ENCODE measurements at places on chromosomes 3 and 15.

GRCh38 chr15:52784799-52785671, 5.1 kb downstream of the ONECUT1 start:
- DNase-seq: no peak

GRCh38 chr3:98874602-98875249, 26.8 kb downstream of the DCBLD2 start:
- no peak for DNase-seq

GRCh38 chr3:185948292-185948691, 10.5 kb upstream of the TRA2B start:
- DNase-seq: no peak

DNA sequence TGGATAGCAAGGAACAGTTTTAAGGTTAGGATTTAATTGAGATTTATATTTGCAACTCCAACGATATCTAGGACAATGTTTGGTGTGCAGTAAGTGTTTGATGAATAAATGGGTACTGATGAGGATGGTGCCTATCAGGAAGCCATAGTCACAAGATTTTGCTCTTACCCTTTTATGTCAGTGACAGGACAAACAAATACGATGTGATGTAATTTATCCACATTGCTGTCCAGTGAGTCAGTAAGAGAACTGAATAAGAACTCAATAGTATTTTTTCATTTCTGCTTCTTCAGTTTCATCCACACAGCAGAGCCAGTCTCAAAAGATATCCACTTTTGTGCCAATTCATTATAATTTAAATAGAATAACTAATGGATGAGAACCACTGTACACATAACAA, 18.5 kb downstream of the C3orf85 start:
- DNase-seq: no peak

GRCh38 chr3:77189684-77190083, 149.8 kb downstream of the ROBO2 start:
- DNase-seq: no peak

GRCh38 chr3:9398700-9399336, 1.4 kb downstream of the SETD5 start:
- no peak for DNase-seq

DNA sequence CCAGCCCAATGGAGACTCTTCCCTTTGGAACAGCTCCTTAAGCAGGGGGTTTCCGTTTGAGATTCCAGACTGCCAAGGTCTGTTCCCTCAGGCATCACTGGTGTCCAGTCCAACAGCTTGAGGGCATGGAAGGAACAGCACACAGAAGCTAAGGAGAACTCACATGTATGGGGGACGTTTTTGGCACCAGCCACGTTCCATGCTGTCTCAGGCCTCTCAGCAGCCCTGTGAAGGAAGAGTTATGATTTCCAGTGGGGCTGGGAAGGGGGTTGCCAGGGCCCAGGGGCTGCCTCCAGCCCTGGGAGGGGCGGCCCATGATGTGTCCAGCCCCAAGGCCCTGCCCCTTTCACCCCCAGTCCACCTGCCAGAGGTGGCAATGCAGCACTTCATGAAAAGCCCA, 7.5 kb upstream of the RHO start:
- DNase-seq: no peak

- no peak for DNase-seq
Observed at GRCh38 chr15:49978121-49978520, 140.9 kb downstream of the ATP8B4 start.

GRCh38 chr3:14823393-14823792, 4.6 kb downstream of the FGD5 start:
- DNase-seq: no peak

GRCh38 chr3:173622166-173622565, 224.6 kb downstream of the NLGN1 start:
- DNase-seq: no peak

- DNase-seq: no peak
Observed at GRCh38 chr3:14990780-14991148, 43.4 kb downstream of the NR2C2 start.

- no peak for DNase-seq
Observed at GRCh38 chr3:115520651-115521245, 102.6 kb upstream of the GAP43 start.

GRCh38 chr3:151146731-151147091, 56.3 kb downstream of the GPR171 start:
- DNase-seq: no peak

- DNase-seq: no peak
Observed at GRCh38 chr15:49990835-49991545, 128.0 kb downstream of the ATP8B4 start.

- DNase-seq: no peak
Observed at GRCh38 chr3:125382298-125382697, 7.2 kb upstream of the ZNF148 start.

- DNase-seq: no peak
Observed at GRCh38 chr3:159252772-159253384, 451.0 kb downstream of the MFSD1 start.

Measured in adrenal gland (tissue), 19 donors.